ENCODE measurements at places on chromosomes 11 and 22. TPM values are rescaled to one million over a fixed set of nuclear protein-coding genes. Genes with fewer than 3 reads are reported as not detected.

The CYP2D6 gene
- total RNA-seq: 0.13 TPM

The ALX4 gene
- not detected for total RNA-seq

The MPPED2 gene
- total RNA-seq: 0.39 TPM

The HORMAD2 gene
- total RNA-seq: not detected

The SYT7 gene
- 0.39 TPM for total RNA-seq

The MFRP gene
- not detected for total RNA-seq

The INPP5J gene
- 0.25 TPM for total RNA-seq

GRCh38 chr22:37023743-37024338, 4.3 kb downstream of the MPST start:
- no peak for DNase-seq

DNA sequence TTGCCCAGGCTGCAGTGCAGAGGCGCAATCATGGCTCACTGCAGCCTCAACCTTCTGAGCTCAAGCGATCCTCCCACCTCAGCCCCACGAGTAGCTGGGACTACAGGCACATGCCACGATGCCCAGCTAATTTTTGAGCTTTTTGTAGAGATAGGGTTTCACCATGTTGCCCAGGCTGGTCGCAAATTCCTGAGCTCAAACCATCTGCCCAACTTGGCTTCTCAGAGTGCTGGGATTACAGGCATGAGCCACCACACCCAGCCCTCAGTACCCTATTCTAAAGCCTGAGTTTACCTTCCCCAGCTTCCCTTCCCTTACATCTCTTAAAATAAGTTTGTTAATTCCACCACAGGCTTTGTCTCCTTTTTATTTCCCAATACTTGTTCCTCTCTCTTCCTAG, 59.1 kb downstream of the AMBRA1 start:
- no peak for DNase-seq

DNA sequence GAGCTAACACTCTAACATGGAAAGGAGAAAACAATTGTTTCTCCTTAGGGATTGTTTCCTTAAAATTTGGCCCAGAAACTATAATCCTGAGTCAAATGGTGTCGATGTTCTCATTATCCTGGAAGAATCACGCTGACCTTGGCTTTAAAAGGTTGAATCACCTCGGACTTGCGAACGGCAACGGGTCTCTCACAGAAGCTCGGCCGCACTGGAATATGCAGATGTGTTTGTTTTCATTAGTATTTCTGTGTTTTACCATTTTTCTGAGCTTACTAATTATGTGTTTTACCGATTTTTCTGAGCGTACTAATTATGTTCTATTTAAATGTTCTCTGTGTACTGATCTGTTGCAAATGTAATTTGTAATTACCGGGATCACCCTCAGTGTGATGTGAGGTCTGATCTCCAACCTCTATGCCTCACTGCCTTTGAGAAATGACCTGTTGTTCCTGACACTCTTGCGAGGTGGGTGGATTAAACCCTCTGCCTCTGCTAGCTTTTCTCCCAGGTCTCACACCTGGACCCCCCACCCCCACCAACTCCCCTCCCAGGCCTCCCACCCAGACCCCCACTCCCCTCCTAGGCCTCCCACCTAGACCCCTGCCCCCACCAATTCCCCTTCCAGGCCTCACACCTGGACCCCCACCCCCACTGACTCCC, 38.3 kb upstream of the BRSK2 start:
- DNase-seq: no peak

GRCh38 chr11:20248871-20249270, 88.6 kb upstream of the DBX1 start:
- DNase-seq: no peak

DNA sequence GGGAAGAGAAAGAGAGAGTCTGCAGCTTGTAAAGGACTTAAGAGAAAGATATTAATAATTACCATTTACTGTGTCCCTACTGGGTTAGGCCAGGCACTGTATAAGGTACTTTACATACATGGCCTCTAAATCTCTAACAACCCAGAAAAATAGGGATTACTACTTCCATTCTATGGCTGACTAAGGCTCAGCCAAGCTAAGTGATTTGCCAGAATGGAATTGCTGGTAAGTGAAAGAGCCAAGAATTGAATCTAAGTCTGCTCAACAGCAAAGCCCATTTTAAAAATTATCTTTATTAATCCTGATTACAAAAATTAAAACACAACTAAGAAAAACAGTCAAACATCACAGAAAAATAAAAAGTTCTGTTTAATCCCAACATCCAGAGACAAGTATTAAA, 21.4 kb downstream of the XRRA1 start:
- no peak for DNase-seq

DNA sequence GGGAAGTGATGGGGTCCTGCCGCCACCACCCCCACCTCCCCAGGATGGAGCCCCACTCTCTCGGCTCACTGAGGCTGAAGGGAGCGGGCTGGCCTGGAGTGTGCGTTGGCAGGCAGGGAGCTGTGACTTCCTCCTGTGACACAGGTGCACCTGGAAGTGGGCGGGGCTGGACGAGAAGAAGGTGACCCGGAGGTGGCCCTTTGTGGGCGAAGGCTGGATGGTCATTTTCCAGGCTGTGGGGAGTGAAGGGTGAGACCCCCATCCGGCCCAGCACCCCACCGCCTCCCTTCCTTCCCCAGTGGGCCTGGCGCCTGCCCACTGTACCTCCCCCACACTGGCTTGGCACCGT, 15.3 kb downstream of the IL17REL start:
- DNase-seq: no peak

DNA sequence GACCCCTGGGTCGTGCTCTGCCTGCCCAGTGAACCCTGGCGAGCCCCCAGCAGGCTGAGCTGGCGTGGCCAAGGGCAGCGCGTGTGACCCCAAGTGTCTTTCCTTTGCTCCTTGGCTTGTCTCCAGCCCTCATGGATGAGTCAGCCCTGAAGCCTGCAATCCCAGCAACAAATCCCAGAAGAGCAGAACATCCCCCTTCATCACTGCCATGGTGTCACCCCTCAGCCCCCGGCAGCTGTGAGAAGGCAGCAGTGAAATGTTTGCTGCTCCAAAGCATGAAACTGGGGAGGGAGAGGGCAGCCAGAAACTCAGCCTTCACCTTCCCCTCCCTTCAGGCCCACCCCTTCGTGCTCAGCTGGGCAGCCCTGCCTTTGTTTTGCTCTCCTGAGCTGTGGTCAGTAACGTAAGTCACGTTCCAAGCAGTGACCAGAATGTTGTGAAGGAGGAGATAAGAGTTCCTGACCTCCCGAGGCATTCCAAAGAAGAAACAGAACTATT, 29.8 kb downstream of the ADAMTS15 start:
- DNase-seq: peak; percentile 29

GRCh38 chr22:48088251-48088650, 1325.8 kb downstream of the TBC1D22A start:
- no peak for DNase-seq

DNA sequence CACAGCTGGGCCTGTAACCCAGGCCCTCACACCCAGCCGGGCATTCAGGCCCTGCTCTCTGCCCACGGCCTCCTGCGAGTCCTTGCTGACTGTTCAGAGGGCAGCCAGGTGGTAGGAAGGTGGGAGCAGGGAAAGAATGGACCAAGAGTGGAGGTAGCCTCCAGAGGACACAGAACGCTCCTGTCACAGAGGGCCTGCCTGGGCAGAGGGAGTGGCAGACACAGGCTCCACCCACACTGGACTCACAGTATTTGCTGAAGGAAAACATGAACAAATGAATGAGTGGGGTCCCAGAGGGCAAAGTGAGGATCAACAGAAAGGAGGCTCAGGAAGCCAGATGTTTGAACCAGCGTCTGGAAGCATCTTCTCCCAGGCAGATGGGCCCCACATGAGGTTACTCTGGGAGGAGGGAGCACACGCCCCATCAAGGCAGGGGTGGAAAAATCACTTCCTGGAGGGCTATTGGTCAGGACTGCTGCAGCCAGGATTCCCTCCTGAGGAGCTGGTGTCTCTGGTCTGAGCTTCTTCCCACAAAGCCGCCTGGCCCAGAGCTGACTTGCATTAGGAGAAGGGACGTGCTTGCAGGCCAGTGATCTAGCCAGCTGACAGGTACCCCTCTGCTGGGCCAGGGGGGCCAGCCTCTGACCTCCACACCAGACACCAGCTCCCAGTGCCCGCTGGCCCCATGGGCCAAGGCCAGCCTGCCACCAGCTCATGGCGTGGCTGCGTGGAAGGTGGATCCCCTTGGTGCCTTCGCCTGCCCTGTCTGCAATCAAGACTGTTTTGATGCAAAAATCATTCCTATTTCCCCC, 84.0 kb downstream of the THAP12 start:
- no peak for DNase-seq

DNA sequence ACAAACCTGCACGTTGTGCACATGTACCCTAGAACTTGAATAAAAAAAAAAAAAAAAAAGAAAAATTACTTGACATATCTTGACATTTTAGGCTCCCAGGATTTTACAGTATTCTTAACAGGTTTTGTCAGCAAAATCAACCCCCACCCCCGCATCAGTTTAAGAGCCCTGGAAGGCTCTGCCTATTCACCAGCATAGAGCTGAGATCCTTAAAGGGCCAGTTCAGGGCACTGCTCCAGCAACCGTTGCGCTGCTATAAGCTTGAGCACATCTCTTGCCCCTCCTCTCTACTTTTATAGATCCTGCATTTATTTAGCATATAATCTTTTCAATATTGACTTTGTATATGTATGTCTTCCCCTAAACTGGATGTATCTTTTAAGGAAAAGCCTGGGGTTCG, 697 bp upstream of the PAFAH1B2 start:
- DNase-seq: no peak

DNA sequence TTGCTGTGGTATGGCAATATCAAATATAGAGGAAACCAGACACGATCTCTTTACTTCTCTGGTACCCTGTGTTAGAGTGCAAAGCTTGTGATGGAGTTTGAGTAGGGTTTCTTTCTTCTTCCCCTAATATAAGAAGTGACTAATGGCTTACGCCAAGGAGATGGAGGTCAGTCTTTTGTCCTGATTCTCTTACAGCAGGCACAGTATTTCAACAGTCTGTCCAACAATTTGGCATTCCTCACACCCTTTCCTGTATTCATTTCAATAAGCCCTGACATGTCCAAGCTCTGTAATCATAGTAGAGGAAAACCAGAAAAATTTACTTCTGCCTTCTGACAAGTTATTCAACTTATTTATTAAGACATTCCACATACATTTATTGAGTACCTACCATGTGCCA, 546.2 kb downstream of the TMEM135 start:
- no peak for DNase-seq

GRCh38 chr11:1208394-1209261, 14.2 kb upstream of the MUC5B start:
- no peak for DNase-seq

DNA sequence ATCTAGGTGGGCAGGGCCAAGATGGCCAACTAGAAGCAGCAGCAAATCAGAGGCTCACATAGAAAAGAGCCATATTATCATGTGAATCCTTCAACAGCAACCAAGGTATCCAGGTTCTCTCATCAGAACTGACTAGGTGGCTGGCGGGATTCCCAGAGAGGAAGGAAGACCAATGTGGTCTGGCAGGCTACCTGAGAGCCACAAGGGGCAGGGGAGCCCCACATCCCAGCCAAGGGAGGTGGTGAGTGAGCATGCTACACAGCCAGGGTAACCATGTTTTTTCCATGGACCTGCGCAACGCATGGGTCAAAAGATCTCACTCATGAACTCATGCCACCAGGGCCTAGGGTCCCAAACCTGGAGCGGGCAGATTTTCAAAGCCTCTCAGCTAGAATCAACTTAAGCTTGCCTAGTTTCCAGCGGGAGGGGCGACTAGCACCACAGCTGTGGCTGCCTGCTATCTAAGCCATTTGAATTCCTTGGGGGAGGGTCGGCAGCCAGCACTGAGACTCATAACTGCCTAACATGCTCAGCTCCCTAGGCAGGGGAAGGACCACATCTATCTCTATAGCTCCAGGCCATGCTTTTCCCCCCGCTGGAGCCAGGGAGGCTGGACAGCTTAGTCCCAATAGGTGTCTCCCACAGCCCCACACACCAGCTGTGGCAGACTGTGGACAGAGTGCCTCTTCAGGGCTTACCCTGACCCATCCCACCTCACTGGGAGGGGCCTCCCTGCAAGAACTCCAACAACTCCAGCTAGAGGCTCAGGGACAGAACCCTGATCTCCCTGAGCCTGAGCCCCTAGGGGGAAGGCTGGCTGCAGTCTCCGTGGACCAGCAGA, 28.7 kb upstream of the CASP12 start:
- DNase-seq: peak; percentile 51

- DNase-seq: no peak
Measured at GRCh38 chr11:35234460-35235156, 95.6 kb downstream of the CD44 start.

- no peak for DNase-seq
Measured at GRCh38 chr11:34870548-34871196, 45.5 kb downstream of the APIP start.

DNA sequence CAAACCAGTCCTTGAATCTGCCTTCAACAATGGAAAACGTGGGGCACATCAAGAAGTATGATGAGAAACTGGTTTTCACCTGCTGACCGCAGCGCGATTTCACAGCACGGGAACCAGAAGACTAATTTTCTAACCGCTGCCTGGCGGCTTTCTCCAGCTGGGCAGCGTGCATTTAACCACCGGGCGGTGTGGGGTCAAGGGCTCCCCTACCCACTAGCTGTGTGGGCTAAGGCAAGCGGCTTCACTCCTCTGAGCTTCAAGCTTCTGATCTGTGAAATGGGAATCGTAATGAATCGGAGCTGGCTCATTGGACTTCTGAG, 4.2 kb downstream of the SHANK2 start:
- no peak for DNase-seq

DNA sequence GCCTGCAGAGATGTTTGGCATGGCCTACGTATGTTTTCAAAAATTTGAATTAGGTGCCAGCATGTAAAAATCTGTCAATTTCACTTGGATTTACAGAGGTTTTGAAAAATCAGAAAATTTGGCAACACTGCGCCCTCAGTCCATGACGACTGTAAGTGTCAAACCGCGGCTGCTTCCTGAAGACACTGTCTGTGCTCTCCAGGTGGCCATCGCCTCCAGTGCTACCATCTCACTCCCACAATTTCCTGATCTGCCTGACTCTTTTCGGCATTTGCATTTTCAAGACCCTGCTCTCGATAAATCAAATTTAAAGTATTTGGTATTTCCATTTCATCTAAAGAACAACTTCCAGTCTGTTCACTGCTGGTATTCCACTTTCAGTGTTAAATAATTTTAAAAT, 34.6 kb downstream of the VSIG10L2 start:
- no peak for DNase-seq

GRCh38 chr11:43245466-43245865, 66.3 kb upstream of the API5 start:
- no peak for DNase-seq

DNA sequence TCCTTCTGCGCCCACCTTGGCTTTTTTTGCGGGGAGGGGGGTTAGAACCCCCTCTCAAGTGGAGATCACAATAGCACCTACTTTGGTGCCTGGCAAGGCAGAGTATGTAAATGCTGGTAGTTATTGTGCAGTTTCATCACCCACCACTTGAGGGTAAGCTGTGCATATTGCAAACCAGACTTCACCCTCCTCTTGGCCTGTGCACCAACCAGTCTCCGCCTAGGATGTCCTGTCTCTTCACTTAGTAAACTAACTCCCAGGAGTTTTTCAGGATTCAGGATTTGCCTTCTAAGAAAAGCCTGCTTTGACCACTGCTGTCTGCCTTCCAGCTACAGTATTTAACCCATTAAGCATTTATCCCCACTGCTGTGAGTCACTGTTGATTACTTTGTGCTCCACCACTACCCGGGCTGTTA, 2.0 kb upstream of the UBXN1 start:
- DNase-seq: peak; percentile 71
